Central memory CD4-positive, alpha-beta T cell (primary cell): ENCODE measurements at places on chromosomes 1 and 21.

GRCh38 chr1:230772457-230773395 is 25.5 kb downstream of the CAPN9 start:
- no peak for DNase-seq

- no peak for DNase-seq
Measured at GRCh38 chr1:96384611-96385010, 337.0 kb upstream of the PTBP2 start.

GRCh38 chr1:25167269-25168192 is 64.8 kb downstream of the SYF2 start:
- DNase-seq: no peak

DNA sequence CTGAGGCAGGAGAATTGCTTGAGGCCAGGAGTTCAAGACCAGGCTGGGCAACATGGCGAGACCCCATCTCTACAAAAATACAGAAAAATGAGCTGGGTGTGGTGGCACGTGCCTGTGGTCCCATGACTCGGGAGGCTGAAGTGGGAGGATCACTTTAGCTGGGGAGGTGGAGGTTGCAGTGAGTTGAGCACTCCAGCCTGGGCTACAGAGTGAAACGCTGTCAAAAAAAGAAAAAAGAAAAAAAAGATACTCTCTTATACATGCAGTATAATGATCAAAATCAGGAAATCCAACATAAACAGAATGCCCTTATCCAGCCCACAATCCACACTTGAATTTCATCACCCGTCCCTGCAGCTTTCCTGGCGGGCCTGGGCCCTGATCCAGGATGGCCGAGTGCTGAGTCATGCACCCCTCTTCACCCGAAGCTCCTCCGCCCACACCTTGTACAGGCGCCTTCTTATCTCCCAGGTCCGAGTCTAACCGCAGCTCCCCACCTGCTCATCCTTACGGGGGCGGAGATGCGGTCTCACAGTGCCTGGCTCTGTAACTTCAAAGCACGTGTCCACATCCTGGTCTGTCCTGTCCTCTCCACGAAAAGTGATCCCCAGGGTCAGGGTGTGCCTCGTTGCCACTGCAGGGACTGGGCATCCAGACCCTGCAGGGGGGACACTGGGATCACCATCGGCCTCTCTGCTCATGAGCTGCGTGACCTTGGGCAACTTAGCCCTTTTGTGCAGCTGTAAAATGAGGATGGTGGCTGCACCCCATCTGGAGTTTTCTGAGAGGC is 120.2 kb upstream of the SLC45A1 start:
- DNase-seq: no peak

DNA sequence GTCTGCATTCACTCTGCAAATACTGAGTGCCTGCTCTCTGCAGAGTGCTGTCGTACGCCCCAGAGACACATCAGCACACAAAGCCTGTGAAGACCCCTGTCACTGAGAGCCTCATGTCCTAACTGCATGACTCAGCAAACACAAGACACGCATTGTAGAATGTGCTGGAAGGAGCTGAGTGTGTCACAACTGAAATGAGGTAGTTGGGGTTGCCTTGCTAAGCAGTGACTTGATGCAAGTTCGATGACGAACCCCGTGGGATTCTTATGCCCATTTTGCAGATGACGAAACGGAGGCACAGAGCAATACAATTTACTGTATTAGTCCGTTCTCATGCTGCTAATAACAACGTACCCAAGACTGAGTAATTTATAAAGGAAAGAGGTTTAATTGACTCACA is 65.1 kb downstream of the RIPK4 start:
- DNase-seq: no peak

DNA sequence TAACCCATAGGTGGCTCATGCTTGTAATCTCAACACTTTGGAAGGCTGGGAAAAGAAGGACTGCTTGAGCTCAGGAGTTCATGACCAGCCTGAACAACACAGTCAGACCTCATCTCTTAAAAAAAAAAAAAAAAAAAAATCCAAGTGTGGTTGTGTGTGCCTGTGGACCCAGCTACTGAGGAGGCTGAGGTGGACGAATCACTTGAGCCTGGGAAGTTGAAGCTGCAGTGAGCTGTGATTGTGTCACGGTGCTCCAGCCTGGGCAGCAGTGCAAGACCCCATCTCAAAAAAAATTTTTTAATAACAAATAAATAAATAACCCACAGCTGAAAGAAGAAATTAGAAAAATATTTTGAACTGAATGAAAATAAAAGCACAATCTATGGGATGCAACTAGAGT is 13.8 kb downstream of the INTS7 start:
- no peak for DNase-seq

DNA sequence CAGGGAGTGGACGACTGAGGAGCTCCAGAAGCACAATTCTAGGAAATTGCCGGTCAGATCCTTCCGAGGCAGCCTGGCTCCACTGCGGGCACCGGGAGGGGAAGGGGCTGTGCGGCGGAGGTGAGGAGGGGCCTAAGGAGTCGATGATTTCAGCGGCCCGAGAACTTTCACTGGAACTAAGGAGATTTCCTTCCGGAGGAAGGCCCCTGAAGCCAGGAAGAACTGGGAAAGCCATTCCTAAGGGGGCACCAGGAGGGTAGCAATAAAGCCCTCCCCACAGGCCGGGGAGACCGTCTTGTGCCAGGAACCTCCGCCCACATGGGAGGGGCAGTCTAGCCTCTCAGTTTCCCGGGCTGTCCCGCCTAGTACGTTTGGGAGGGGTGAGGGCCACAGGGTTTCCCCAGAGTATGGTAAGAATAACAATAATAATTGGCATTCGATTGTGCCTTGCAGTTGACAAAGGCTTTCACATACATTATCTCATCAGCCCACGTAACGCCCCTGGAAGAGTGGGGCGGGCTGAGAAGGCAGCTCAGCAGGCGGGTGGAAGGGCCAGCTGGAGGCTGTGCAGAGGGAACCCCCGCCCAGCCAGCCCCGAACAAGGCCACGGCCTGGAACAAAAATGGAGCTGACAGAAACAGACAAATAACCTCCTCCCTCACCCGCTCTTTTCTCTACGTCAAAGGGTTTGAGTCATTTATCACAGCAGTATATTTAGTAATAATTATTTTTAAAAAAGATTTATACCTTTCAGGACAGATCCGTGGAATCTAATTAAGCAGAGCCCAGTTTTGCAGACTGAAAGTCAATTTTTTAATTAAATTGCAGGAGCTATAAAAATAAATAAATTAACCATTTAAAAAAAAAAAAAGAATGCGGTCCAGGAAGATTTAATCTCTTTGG is 19.8 kb downstream of the NPR1 start:
- no peak for DNase-seq

DNA sequence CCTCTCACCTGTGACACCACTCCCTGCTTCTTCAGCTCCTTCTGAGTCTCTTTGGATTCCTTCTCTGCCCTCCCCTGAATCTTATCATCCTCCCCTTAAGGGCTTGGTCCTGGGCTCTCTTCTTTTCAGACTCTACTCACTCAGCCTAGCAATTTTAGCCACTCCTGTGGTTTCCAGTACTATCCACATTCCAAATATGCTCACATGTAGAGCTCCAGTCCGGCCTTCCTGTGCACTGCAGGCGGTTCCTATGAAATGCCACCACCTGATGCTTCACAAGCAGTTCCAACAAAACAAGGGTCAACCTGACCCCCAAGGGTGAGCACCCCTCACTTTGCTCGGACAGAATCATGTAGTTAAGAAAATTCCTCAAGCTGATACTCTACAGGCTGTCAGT is 35.9 kb downstream of the MAB21L3 start:
- DNase-seq: no peak

- no peak for DNase-seq
Measured at GRCh38 chr1:30687886-30688285, 35.5 kb downstream of the MATN1 start.

DNA sequence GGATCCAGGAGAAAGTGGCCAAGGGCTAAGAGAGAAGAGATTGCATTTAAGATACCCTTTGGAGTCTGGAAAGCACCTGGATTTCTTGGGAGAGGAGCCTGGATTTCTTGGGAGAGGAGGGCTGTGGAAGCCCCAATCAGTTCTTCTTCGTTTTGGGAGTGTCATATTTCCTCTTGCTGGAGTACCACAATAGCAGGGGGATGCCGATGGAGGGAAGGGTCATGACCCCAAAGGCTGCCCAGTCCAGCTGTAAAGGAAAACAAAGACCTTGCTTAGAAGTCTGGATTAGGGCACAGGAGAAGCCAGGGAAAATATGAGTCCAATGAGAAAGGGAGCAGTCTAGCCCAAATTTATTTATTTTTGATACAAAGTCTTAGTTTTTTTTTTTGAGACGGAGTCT is 11.3 kb downstream of the SSR2 start:
- DNase-seq: no peak

GRCh38 chr1:88529581-88529980 is 154.5 kb upstream of the PKN2 start:
- DNase-seq: no peak
